Umbilical cord (tissue), 2 donors: ENCODE measurements at places on chromosomes 4 and X. TPM values are rescaled to one million over a fixed set of nuclear protein-coding genes. Genes with fewer than 3 reads are reported as not detected.
A peak's percentile ranks its signal among the peaks of the same experiment; 100 is the strongest.

GRCh38 chr4:104860238-104861123 is 286.2 kb upstream of the TET2 start:
- peak; percentile 79 for DNase-seq

GRCh38 chr4:101283434-101283833 is 63.9 kb downstream of the PPP3CA start:
- DNase-seq, result no peak

Gene WNK3
- 4.8 TPM for total RNA-seq

DNA sequence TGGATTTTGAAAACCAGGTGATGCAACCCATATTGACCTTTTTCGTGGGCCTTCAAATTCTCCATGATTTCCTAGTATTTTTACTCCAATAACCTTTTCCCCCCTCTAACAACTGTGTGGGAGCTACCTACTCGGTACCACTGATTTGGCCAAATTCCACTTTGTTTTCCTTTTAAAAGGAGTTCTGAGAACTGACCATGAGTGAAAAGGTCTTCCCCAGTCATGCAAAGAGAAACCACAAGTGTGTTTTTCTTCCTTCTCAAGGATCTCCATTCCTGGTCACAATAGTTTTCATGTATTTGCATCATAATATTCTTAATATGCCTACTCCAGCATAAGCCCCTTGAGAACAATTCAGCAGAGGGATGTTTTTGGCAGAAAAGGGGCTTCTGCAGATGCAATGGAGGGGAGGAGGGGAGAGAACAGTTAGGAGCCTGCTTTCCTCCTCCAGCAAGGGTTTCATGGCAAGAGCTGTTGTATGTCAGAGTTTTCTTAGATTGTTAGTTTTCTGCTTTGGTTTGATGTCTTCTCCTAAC is 195.3 kb upstream of the ANXA3 start:
- DNase-seq, result no peak
